Stimulated activated CD8-positive, alpha-beta memory T cell treated with anti-CD3 and anti-CD28 coated beads, Interleukin-4, amount 100 ng/mL, for 1 hour (primary cell): ENCODE measurements at places on chromosomes 4 and X.

GRCh38 chrX:85499400-85499799, 119.9 kb upstream of the POF1B start:
- no peak for DNase-seq

DNA sequence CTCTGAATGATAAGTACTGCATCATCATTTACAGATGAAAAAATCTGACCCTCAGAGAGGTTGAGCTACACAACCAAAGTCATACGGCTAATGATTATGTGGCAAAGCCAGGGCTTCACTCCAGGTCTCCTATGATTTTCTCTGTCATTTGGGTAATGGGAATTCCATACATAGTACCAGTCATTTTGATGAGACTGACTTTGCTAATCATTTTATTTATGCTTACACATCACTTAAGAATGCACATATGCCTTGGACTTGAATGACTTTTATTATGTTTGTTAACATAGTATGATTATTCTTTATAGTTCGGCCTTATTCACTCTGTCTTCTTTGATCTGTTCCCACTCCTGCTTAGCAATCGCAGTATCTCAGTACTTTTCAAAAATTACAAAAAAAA, 255.1 kb upstream of the GPRIN3 start:
- DNase-seq: no peak

GRCh38 chr4:155734065-155734464, 24.8 kb upstream of the GUCY1B1 start:
- no peak for DNase-seq

DNA sequence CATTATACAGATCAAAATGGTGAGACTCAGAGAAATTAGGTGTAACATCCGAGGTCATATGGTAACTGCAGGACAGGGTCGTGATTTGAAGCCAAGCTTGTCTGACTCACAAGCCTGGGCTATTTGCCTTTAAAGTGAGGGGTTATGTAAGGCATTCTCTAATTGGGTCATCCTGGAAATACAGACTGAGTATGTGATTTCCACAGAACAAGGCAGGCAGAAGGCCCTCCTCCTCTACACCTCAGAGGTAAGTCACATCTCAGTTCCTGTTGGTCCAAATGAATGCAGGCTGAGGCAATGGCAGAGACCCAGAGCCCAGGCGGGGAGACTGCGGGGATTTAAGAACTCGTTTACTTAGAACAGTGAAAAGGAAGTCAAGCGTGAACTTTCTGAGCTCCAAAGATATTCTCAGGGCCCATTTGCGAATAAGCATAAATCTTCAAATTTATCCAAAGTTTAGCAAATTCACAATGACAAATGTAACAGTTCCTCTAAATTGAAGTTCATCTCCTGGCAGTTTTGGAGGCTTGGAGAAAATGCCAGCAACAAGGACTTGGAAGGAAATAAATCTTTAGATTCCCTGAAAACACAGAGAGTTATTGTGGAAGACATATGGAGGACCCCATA, 153.3 kb downstream of the LDB2 start:
- no peak for DNase-seq

DNA sequence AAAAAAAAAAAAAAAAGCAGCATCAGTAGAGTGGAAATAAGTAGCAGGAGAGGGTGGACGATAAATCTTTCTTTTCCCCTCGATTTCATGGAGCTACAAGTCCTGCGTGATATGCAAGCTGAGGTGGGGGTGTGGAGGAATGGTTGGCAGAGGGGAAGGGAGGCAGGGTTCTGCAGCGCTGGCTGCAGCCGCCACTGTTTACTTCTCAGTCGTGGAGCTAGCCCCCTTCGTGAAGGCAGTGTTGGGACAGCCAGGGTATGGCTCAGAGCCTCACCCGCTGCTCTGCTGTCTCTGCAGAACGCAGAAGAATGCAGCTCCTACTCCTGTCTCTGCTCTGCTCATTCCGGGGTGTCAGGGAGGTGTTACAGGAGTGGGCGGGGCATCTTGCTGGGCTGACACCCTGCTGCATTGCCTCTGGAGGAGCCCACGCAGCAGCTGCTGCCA, 140.6 kb downstream of the GPM6A start:
- DNase-seq: no peak

DNA sequence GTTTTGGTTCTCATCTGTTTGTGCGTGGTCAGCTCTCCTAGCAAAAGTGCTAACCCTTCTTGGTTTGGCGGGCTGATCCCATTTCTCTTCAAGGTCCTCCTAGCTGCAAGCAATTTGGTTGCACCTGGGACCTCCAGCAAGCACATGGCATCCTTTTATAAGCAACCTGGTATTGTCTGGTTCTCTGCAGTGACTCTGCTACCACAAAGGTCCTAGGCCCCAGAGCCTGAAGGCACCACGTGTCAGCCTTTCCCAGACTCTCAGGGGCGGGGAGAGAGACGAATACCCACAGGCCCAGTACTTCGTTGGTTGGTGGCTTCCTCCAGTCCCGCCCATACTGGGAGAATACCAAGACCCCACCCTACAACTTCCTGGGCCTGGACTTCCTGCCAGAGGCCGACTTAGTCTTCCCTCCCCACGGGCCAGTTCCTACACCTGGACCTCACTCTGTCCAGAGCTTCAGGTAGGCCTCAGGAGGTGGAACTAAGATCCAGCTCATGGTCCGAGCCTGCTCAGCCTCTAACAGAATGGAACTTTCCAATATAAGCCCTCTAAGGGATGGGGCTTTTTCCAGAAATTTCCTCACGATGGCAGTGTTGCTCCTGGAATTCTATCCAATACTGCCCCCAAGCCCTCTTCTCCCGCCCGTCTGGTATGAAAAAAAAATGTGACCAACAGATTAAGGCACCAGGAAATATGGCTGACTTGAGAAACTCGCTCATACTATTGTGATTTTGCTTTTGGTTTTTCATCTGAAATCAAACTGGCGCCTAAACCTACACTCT, 192.5 kb upstream of the STK26 start:
- DNase-seq: no peak

GRCh38 chr4:1192493-1193205, 20.3 kb upstream of the SPON2 start:
- DNase-seq: no peak

DNA sequence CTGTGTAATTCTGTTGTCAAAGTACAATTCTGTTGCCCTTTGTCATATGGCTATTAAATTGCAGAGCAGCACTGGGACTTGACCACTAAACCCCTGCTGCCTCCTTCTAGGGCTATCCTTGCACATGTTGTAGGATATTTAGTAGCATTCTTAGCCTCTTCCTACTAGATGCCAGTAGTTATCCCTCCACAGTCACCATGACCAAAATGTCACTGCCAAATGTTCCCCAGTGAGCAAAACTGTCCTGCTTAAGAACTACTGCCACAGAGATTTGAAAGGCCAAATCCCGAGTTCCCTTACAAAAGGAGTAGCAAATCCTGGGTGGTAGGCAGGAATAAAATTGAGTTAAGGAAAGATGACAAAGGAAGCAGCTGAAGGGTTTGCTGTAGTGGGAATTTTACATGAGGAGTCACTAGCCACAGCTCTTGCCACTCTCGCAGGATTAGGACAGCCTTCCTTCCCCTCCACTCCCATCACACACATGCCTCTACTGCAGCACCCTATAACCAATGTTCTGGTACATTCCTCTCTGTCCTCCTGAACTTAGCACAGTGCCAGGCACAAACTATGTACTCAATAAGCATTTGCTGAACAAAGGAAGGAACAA, 8.4 kb downstream of the APBB2 start:
- no peak for DNase-seq

- no peak for DNase-seq
These were observed 15.1 kb downstream of the FAM47E start for GRCh38 chr4:76266627-76267026.

- no peak for DNase-seq
These were observed 20.9 kb upstream of the DUSP9 start for GRCh38 chrX:153626025-153626633.

DNA sequence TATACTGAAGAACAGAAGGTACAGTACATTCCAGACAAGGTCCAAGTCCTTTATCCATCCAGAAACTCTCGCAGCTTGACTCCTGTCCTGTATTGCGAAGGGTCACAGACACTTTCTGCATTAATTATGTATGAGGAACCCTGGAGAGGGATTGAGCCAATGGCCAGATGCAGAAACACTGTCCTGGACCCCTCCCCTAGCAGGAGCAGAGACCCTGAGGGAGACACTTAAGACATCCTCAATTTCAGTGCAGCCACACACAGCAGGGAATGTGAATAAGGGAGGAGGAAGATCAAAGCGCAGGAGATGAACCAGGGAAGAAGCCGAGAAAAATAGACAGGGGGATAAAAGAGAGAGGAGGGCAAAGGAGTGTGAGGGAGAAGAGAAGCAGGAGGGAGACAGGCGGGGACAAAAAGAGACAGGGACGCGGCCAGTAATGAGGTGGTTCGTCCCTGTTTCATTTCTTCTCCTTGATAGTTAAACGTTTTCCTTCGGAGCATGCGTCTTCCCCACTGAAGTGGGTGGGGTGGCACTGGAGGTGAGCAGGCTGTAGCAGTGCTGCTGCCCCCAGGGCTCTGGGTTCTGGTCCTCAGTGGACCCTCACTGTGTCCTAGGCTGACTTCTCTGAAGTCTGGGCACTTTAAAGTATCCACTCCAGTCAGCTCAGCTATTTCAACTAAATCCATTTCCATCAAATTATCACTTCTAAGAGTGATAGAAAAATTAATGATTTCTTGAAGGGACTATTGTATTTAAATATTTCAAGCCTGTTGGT, 356.4 kb upstream of the NOCT start:
- DNase-seq: no peak

- DNase-seq: no peak
These were observed 4.7 kb upstream of the IL1RAPL1 start for GRCh38 chrX:28582511-28582910.

- no peak for DNase-seq
These were observed 162.8 kb downstream of the FBXO8 start for GRCh38 chr4:174120446-174121295.

DNA sequence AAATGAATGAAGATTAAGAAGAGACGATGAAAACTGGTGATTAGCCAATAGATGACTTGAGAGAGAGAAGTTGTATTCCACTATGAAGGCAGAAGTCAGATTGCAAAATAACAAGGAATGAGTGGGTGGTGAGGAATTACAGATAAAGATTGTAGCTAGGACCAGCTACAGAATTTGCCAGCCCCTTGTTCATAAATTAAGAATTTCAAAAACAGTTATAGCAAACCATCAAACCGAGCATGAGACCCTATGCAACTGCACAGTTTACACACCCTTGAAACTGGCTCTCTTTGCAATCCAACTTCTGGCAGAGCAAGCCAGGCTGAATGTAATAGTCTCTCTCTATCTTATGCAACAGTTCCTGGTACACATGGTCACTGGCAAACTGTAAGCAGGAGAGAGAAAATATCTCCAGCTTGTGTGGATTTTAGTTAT, 35.2 kb downstream of the STAP1 start:
- DNase-seq: no peak

DNA sequence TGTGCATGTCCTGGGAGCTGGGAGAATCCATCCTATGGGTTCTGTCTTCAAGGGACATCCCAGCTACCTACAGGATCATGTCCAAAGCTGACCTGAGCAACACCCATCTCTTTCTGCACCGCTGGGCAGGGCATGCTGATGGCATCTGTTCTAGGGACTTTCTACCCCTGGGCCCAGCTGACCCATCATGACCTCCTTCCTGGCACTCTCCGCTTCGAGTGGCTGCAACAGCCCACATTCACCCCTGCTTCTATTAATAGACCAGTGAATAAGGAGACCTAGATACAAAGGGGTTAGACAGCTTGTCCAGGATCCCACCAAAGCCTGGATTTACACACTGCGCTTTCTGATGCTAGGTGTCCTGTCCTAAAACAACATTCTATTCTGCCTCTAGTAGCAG, 44.6 kb upstream of the GPR173 start:
- DNase-seq: no peak

DNA sequence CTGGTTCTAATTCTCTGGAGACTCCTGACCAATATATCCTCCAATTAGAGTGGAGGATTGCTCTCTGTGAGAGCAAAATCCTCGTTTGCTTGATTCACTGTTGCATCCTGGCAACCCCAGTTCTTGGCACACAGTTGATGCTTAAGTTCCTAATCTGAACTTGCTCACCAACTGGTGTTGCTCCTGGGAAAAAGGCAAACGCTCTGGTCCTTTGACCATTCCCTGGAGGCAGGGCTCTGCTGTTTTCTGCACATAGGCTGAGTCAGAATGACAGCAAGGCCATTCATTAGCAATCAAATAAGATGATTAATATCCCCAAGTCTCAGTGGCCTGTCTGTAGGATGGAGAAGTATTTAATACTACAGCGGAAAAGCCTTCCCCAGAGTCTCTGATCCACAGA, 172.7 kb upstream of the TBC1D9 start:
- DNase-seq: no peak

GRCh38 chr4:146916479-146917076, 29.1 kb downstream of the TTC29 start:
- no peak for DNase-seq

GRCh38 chrX:70525733-70526132, 81.1 kb downstream of the DLG3 start:
- DNase-seq: no peak

- DNase-seq: no peak
These were observed 22.2 kb downstream of the TRIM61 start for GRCh38 chr4:164955107-164955805.

DNA sequence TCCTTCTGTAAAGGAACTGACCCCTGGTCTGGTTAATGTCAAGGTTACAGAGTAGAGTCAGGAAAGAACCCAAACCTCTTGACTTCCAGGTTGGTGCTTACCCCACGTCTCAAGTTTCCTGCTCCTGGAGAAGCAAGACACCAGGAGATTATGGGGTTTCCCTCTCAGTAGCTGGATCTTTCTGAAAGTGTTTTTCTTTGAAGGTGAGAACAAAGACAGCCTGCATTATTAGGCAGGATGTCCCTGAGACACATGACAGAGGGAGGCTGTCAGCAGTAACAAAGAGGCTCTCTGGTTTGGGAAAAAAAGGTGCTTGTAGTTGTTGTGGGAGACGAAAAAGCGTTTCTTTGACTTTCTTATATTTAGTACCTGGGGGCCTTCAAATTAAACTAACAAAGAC, 44.7 kb upstream of the IGFBP7 start:
- no peak for DNase-seq

DNA sequence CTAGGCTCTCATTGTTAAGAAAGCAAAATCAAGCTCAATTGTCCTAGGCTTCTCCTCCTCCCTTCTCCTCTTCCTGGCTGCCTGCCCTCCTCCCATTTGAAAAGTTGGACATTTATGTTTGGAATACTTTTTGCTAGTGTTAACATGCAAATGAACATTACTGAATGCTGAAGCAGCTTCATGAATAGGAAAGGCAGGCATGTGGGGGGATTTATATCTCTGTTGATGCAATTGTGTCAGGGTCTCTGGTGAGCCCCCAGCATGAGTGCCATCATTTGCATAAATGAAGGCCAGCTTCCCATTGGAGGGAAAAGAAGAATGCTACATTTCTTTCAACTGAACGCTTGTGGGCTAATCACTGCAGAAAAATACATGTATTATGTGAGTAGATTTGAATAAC, 160.1 kb upstream of the NDST3 start:
- DNase-seq: no peak

GRCh38 chrX:108557580-108557979, 117.9 kb downstream of the COL4A5 start:
- DNase-seq: no peak

- no peak for DNase-seq
These were observed 29.4 kb downstream of the DTHD1 start for GRCh38 chr4:36310793-36311192.
